ENCODE measurements at places on chromosomes 7 and 10.

GRCh38 chr7:115191526-115191925 is 269.6 kb downstream of the MDFIC start:
- no peak for DNase-seq

DNA sequence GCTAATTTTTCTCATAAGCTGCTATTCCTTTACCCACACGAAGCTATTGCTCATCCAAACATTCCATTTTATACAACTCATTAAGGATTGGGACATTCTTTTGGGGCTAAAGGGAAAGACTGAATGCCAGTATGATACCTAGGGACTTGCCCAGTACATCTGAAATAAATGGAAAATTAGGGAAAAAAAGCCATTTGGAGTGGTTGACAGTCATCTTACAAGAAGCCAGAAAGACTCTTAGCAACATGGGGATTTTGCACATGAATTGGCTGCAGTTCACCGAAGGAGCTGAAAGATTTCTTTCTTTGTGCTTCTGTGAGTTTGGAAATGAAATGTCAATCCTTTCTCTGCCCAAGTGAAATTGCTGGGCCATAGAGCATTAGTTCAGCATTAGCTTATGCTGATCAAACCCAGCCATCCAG is 43.3 kb upstream of the MTURN start:
- DNase-seq, result no peak

DNA sequence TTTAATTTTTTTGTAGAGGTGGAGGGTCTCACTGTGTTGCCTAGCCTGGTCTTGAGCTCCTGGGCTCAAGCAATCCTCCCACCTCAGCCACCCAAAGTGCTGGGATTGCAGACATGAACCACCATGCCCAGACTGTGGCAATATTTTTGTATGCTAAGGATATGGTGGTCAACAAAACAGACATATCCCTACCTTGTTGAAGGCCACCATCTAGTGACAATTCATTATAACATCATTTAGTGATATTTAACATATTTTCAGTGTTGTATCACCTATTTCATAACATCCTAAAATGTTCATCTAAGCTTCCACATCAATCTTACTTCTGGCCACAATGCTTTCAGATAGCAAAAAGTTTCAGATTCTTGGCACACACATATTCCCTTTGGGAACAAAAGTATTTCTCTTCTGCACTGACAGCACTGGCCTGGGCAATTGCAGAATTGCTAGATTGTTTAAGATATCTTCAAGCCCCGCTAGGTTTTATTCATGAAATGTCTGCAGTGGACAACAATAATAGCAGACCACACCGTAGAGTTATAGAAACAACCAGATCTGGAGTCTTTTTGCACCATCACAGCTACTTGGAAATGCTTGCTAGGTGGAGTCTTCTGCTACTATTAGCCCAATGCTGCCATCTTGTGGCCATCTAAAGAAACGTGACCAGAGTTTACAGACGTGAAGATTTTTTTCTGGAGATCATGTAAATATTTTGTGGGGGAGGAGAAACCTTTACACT is 58.4 kb downstream of the DNAJC12 start:
- no peak for DNase-seq

DNA sequence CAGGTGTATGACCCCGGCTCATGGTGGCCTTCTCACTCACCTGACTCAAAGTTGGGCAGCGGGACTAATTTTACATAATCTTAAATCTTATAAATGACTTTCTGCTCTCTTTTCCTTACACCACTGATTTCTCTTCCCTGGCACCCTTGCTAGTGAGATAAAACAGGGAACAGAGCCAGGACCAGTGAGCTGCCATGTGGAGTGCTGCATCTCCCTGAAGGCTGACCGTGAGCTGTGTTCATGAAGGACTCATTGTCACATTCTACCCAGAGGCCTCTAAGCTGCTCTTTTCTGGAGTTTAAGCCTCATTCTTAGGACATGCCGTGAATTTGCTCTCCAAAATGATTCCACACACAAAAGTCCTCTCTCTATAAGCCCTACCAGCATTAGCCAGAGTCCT is 762.3 kb downstream of the AUTS2 start:
- no peak for DNase-seq

- DNase-seq, result no peak
Observed at GRCh38 chr7:135900065-135900546, 77.1 kb downstream of the MTPN start.

GRCh38 chr7:23538301-23538700 is 6.5 kb upstream of the TRA2A start:
- DNase-seq, result no peak

DNA sequence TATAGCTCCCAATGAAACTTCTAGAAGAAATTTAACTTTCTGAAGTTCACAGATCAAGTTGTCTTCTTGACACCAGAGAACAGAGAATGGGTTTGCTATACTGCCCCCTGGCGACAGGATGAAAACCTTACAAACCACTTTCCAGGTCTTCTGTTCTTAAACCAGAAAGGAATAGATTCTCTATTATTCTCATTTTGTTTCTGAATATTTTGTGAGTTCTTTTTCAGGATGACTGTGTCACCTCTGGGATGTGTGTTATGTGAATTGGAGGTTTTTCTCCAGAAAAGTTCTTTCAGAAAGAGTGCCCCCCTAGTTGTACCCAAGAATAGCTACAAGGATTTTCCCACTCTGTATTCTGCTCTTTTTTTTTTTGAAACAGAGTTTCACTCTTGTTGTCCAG is 6.3 kb downstream of the IFT22 start:
- DNase-seq, result no peak

GRCh38 chr7:50449881-50450589 is at the start of gene FIGNL1:
Gene FIGNL1, minus strand, starts transcription at chr7:50450350. Its CDS starts 3,063 bp downstream, at chr7:50447287.
- DNase-seq, result peak; percentile 26

All from NCI-H1436 treated with DMSO at 0.1 percent for 48 hours (cell line).